T1000 (cell line): ENCODE measurements at places on chromosomes 7 and 10.

- DNase-seq, result no peak
Observed at GRCh38 chr10:112332509-112333228, 41.2 kb upstream of the ACSL5 start.

- peak; percentile 74 for DNase-seq
Observed at GRCh38 chr10:6203331-6204062, 765 bp downstream of the PFKFB3 start.

GRCh38 chr10:76946270-76946669 is 691.3 kb downstream of the KCNMA1 start:
- DNase-seq, result no peak

- no peak for DNase-seq
Observed at GRCh38 chr7:12401538-12402364, 1.9 kb downstream of the VWDE start.

DNA sequence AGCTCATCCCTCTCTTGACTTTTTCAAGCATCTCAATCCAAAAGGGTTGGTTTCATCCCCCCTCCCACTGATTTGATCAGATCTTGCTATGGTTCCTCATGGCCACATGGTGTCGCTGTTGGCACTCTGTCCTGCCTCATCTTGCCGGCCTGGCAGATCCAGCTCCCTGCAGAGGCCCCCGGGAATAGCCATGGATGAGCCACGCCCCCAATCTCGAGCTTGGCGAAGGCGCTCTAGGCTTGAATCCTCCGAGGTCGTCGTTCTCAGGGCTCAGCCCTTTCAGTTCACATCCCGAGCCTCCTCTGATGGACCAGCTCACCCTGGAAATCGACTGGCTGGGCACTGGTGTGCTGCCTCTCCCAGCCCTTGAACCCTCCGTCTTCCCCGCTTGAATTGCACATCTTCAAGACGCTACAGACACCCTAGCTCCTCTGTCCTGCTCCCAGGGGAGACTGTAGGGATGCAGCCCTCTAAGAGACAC is 628.7 kb downstream of the TYW1 start:
- DNase-seq, result peak; percentile 58

- no peak for DNase-seq
Observed at GRCh38 chr7:155881471-155882350, 69.4 kb upstream of the SHH start.
